ENCODE measurements at places on chromosomes 13 and 19. TPM values are rescaled to one million over a fixed set of nuclear protein-coding genes. Genes with fewer than 3 reads are reported as not detected.

The ELAVL3 gene
- 0.31 TPM for total RNA-seq

The JSRP1 gene
- total RNA-seq: 67.8 TPM

The CLEC4G gene
- not detected for total RNA-seq

DNA sequence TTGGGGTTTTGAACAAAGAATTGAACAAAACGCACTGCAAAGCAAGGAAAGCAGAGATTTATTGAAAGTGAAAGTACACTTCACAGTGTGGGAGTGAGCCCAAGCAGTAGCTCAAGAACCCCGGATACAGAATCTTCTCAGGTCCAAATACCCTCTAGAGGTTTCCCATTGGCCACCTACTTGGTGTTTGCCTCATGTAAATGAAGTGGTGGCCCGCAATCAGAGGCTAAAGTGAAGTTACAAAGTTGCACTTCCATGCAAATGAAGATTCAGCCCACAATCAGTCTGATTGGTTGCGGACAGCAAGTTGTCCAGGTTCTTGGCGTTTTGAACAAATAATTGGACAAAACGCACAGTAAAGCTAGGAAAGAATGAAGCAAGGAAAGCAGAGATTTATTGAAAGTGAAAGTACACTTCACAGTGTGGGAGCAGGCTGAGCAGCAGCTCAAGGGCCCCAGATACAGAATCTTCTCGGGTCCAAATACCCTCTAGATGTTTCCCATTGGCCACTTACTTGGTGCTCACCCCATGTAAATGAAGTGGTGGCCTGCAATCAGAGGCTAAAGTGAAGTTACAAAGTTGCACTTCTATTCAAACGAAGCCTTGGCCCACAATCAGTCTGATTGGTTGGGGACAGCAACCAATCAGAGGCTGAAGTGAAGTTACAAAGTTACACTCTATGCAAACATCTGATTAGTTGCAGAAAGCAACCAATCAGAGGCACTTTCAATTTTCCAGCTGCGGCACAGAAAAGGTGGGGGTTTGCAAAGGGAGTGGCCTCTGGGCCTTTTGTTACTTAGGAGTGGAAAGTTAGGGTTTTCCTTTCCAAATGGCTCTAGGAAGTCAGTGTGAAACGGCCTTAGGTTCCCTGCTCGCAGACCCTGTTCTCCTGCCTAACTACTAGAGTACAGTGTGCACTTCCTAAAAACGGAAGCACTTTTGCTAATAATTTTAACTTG lies 4.8 kb upstream of the TM9SF2 start:
- DNase-seq: peak; percentile 40

- no peak for DNase-seq
Measured at GRCh38 chr13:64274481-64275217, 2859.0 kb upstream of the PCDH20 start.
